ENCODE measurements at places on chromosomes 7 and 10.

DNA sequence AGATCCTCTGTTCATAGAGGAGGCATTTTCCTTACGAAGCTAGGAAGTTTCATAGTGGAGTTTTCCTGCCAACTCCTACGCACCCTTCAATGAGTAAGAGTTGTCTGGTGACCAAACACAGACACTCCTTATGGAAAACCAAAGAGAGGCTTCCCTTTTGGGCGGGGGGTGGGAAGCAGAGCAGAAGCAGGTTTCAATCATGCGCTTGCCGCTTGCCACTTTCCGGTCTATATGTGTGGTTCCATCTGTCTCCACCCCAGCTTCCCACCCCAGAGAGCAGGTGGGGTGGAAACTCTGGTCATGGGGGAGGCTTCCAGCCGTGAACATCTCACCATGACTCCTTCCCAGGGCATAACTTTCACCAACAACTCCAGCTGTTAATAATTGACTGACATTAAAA lies 68.8 kb upstream of the GRB10 start:
- DNase-seq = peak; percentile 16

DNA sequence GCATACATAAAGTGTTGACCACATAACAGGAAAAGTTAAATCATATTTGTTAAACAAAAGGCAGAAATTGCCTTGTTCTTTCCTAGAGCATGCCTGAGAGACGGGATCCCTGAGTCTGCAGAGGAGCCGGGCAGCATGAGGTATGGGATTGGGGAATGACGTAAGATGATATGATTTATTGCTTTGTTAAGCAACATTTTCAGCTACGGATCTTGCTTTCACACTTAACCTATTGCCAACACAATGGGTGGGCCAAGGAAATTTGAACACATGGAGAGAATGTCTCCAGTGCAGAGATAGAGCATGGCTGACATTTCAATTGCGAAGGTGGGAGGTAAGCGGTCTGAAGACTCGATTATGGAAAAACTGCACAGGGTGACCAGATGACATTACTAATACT lies 76.7 kb downstream of the EMX2 start:
- no peak for DNase-seq

GRCh38 chr7:25348104-25348503 lies 119.8 kb upstream of the NPVF start:
- DNase-seq = no peak

GRCh38 chr7:115851291-115851690 lies 179.3 kb downstream of the TFEC start:
- no peak for DNase-seq

- DNase-seq = no peak
These were observed 142.1 kb upstream of the WNT16 start for GRCh38 chr7:121186746-121187145.

DNA sequence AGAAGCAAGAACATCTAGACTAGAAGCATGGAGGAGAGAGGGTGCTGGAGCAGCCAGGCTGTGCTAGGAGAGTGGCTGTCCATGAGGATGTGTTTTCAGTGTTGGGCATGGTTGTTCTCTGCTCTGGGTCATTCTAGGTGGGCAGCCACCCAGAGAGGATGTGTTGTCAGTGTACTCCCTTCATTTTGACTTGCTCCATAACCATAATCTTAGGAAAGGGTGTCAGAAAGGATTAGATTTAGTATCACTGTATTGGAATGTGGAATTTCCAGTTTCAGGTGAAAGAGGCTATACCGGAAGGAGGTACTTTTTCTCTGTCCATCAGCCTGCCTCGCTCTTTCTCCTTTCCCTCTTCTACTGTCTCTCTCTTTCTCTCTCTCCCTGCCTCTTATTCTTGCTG lies 474.5 kb upstream of the PODXL start:
- no peak for DNase-seq

DNA sequence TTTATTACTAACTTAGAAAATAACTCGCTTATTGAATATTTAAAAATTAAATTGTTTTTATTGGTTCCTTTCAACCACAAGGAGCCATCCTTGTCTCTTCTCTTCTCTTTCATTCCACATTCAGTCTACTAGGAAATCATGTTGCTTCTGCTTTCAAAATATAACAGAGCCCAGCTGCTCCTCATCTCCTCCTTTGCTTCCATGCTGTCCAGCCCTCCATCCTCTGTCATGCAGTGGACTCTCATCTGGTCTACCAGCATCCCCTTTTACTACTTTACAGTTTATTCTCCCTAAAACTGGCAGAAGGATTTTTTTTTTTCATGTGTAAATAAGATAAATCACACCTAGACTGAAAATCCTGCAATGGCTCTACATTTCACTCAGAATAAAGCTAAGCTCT lies 198.2 kb upstream of the CSTF2T start:
- DNase-seq = no peak

DNA sequence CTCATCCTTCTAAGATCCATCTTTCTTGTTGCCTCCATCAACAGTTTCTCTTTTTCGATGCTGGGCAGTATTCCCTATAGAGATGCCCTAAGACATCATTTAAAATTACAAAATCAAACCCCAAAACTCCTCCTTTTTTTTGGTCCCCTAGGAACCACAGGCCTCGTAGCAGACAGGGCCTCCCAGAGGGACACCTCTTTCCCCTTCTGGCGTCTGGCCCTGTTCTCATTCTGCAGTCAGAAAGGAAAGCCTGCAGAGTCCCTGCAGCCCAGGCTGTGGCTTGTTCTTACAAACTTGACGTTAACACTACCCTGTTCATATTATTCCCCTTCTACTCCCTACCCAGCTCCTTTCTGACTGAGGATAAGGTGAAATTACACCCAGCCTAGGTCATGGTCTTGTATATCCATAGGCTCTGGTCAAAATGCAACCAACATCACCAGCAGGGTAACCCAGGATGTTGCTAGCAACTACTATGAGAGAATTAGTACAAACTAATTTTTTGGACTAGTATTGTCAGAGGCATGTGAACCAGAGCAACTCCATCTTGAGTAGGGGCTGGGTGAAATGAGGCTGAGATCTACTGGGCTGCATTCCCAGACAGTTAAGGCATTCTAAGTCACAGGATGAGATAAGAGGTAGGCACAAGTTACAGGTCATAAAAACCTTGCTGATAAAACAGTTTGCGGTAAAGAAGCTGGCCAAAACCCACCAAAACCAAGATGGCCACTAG lies 3.5 kb upstream of the EPHA1 start:
- DNase-seq = no peak

DNA sequence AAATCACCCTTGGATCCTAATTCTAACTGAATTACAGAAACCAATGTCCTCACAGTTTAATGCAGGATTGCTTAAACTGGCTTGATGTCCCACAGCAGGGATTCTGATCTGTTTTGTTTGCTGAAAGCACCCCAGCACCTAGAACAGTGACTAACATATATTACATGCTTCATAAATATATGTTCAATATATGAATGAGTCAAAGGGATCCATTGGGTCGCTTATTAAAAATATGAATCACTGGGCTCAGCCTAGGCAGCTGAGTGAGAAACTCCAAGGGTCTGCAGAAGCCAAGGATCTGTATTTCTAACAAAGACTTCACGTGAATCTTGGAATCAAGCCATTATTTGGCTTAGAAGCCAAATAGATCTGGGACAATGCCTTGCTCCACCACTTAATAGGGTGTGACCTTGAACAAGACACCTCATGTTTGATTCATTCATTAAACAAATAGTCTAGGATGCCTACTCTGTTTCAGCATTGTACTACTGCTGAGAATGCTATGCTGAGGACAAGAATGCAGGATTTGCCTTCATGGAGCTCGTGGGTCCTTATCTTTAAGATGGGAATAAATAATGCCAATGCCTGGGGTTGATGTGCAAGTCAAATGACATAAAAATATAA lies 103.4 kb upstream of the DLX6 start:
- no peak for DNase-seq

- peak; percentile 91 for DNase-seq
These were observed 26.4 kb upstream of the GNA12 start for GRCh38 chr7:2870471-2870931.

GRCh38 chr7:152987656-152988055 lies 228.1 kb downstream of the ACTR3B start:
- no peak for DNase-seq

- peak; percentile 95 for DNase-seq
These were observed 7.1 kb downstream of the BAG3 start for GRCh38 chr10:119658274-119658673.

DNA sequence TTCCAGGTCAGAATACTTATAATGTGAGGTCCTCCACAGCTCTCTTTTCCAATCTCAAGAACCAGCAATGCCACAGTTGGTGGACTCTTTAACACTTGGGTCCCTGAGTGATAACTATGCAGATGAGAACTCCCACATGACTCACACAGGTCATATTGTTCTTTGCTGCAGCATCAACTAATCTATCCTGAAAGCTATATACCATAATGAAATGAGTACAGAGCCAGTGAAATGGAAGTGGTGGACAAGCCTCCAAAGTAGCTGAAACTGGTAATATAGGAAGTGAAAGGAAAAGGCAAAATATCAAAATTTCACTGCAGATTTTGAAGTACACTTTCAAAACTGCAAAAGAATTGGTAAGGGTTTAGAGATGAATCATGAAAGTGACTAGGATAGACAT lies 45.6 kb downstream of the SORCS1 start:
- DNase-seq = no peak

- no peak for DNase-seq
These were observed 37.6 kb downstream of the EEPD1 start for GRCh38 chr7:36190447-36191291.

GRCh38 chr7:99040104-99040958 lies 103.6 kb downstream of the SMURF1 start:
- DNase-seq = peak; percentile 94

- peak; percentile 99 for DNase-seq
These were observed 122.7 kb downstream of the PRKAG2 start for GRCh38 chr7:151754142-151754590.

GRCh38 chr10:101649525-101650085 lies 45.4 kb downstream of the FBXW4 start:
- no peak for DNase-seq

DNA sequence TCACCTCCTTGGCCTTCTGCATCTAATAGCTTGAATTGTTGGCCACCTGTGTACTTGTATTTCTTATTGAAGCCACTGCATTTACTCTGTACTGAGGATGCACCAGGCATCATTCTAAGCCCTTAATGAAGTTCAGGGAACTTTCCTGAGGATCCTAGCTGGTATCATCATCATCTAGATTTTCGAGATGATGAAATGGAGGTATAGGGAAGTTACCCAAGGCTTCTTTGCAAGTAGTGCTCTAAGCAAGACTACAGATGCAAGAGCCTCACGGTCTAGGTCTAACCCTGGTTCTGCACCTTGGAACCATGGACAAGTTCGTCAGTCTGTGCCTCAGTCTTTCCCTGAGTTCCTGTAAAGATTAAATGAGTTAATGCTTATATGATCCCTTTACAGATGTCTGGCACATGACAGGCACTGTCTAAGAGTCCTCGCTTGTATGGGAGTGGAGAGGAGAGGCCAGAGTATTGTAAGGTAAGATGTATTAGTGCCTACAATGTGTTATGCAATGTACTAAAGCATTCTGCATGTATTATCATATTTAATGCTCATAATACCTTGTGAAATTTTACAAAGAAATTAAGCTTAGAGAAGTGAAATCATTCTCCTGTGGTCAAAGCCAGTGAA lies 145.1 kb downstream of the KCNMA1 start:
- no peak for DNase-seq

GRCh38 chr7:130345136-130345535 lies 520 bp downstream of the CPA5 start:
- no peak for DNase-seq

DNA sequence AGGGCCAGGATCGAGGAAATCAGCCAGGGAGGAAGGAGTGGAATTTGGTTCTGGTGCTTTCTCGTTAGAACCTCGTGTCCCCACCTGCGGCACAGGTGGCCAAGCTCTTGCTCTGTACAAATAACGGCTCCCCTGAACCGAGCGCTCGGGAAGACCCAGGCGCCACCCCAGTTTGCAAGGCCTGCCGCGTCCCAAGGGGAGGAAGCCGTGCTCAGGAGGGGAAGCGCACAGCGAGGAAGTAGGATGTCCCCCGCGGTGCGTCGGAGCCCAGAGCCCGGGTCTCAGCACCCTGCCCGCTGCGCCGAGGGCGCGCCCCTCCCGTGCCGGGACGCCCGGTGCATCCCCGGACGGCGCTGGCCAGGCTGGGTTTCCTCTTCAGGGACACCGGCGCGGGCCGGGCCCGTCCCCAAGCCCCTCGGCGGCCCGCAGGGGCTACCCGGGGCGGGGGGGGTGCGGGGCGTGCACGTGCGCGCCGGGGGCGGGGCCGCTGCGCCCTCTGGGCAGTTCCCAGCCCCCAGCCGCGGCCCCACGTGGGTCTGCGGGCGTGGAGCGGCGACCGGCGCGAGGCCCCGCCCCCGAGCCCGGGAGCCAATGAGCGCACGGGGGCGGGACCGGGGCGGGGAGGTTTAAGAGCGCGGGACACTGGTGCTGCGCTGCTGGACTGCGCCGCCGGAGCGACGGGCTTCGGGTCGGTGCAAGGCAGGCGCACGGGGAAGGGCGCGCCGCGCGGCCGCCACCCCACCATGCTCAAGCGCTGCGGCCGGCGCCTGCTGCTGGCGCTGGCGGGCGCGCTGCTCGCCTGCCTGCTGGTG lies at the start of gene LFNG:
TSS of gene LFNG (plus strand) at position 656 of the 812 bp plus-strand sequence. CDS start at position 744, 88 bp downstream.
- peak; percentile 92 for DNase-seq

DNA sequence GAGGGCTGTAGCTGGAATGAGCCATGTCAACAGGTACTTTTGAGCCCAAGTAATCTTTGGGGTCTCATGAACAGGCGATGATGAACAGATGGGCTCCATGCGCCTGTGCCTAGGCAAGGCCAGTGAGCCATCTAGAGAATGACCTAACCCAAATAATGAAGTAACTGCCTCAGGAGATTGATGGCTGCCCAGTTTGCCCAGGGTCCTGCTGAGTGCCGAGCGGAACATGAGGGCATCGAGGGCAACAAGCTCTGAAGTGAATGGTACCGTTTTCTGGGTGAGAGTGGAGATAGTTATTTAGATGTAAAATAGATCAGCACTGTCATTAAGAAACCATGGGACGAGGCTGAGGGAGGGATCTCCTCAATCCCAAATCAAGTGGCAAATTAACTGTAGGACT lies 77.9 kb downstream of the EZH2 start:
- no peak for DNase-seq

GRCh38 chr7:75727881-75728593 lies 10.7 kb downstream of the HIP1 start:
- peak; percentile 88 for DNase-seq

DNA sequence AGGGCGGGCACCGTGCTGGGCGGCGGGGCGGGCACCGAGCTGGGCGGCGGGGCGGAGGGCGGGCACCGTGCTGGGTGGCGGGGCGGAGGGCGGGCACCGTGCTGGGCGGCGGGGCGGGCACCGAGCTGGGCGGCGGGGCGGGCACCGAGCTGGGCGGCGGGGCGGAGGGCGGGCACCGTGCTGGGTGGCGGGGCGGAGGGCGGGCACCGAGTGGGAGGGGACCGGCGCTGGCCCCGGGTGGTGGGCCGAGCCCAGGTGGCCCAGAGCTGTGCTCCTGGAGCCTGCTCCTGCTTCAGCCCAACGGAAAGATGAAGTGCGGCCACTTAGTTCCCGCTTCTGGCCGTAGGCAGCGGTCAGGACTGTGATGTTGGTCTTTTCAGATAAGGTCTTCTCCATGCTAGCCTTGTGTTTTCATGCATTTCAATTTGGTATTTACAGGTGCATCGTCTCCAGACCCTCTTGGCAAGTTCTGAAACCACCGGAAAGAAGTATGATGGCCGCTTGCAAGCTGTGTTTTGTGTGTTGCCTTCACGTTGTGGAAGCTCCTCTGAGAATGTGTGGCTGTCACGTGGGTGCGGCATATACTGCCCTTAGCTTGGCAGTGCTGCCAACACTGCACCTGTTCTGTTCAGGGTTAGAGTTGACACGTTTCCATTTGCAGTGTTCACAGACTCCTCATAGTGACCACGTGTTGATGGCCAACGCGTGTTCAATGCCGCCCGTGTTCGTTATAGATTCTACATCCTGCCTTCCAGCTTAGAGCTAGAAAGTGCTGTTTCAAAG lies 25.2 kb downstream of the IQCE start:
- no peak for DNase-seq
